Cortex of kidney (tissue), 1 donor: ENCODE measurements at places on chromosomes 4 and X.

GRCh38 chrX:104428231-104428630 lies 137.8 kb upstream of the IL1RAPL2 start:
- no peak for DNase-seq

GRCh38 chr4:186405957-186406356 lies 140.0 kb downstream of the F11 start:
- no peak for DNase-seq

- DNase-seq = no peak
Measured at GRCh38 chrX:15471028-15471427, 22.1 kb downstream of the PIR start.

GRCh38 chr4:167826281-167826680 lies 266.1 kb upstream of the ANXA10 start:
- DNase-seq = no peak

DNA sequence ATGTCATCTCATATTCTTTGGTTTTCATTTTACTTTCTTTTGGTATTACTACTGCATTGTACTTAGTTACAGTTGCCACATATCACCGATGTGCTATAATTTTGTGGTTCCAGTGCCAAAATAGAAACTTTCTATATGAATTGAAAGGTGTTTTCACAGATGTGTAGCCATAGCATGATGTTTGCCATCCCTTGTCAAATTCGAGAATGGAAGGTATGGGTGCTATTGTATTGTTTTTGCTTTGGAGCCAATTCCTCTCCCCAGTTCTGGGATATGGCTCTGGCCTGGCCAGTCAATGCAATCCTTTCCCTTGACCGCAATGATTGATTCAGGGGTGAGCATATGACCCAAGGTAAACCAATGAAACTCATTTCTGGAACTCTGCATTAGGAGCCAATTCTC lies 86.2 kb upstream of the RPS6KA3 start:
- no peak for DNase-seq
